ENCODE measurements at places on chromosomes 12 and 14.

DNA sequence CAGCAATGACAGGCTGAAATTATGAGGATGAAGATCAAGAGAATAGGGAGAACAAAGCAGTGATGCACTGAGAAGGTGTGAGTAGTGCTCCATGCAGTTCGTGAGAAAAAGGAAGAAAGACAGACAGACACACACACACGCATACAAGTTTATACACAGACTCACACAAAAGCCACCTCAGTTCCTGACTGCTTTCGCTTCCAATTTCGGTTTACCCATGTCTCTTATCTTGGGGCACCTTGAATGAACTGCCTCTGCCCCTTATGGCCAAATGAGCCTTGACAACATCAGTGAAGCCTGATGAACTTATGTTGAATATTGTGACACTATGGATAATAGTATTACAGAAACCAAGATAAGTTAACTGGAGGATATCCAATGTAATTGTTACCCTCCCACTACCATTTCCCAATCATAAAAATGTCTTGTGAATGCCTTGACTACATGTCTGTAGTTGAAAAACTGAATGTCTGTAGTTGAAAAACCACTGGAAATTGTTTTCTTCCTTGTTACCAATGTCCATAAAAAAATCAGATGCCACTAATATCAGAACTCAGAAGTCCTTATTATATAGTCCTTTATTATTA lies 380.4 kb upstream of the DDHD1 start:
- DNase-seq, result no peak

- peak; percentile 60 for DNase-seq
Measured at GRCh38 chr14:69708586-69709560, 58.1 kb upstream of the SRSF5 start.

DNA sequence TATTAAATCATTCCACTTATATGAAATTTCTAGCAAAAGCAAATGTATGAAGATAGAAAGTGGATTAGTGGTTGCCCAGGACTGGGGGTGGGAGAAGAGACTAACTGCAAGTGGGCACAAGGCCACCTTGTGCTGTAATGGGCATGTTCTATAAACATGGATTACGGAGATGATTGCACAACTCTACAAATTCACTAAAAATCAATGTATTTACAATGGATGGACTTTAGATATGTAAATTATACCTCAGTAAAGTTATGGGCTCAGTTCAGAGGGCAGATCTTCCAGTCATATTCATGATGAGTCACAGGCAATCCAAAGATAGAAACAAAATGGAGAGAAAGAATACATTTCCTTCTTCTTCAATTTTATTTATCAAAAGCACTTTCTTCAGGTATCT lies 173.9 kb downstream of the NDUFA12 start:
- no peak for DNase-seq

DNA sequence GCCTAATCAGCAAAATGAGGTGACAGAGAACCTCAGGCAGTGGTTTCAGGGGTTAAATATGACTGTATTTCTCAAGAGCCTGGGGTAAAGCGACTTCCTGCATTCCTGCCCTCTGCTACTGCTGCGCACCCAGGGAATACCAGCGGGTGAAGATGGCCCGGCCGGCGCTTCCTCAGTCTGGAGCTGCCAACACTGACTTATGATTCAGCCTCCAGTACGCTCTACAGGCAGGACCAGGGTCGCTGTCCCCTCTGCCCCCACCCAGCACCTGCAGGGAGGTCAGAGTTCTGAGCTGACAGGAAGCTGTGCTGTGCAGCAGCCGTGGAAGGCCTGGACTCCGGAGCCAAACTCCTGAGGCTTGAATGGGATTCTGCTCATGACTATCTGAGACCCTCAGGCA lies 127.9 kb downstream of the PIWIL1 start:
- DNase-seq, result no peak

- no peak for DNase-seq
Measured at GRCh38 chr14:80638620-80639515, 302.7 kb downstream of the CEP128 start.

DNA sequence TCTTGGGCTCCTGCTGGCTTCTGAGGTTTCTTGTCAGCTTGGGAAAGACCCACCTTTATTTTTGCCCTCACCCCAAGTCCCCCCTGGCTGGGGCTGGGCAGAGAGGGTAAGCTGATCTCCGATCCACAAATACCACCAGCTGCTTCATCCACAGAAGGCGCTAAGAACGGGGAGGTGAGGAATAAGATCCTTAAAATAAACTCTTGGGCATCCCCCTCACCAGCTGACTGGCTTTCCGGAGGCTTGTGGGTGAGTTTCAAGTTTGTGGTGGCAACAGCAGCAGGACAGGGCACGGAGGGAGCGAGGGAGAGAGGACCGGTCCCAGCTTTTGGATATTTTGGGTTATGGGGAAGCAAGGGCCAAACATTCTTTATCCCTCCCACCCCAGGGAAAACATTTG lies 20.8 kb upstream of the HSPB8 start:
- DNase-seq, result no peak

DNA sequence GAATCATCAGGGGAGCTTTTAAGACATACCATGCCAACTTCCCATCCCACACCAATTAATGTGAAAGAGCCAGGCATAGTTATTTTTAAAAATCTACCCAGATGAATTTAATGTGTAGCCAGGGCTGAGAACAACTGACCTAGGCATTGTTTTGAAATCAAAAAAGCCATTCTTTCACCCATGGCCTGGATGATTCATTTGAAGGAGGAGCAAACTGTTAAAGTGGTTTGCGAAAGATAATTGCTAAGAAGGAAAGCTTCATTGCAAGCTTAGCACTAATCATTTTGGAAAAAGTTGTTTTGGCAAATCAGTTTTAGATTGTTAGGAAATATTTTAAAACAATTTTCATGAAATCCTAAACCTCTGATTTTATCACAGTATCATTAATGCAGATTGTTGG lies 2.1 kb upstream of the GTSF1 start:
- DNase-seq, result no peak

- no peak for DNase-seq
Measured at GRCh38 chr14:39621223-39621622, 189.0 kb upstream of the FBXO33 start.

DNA sequence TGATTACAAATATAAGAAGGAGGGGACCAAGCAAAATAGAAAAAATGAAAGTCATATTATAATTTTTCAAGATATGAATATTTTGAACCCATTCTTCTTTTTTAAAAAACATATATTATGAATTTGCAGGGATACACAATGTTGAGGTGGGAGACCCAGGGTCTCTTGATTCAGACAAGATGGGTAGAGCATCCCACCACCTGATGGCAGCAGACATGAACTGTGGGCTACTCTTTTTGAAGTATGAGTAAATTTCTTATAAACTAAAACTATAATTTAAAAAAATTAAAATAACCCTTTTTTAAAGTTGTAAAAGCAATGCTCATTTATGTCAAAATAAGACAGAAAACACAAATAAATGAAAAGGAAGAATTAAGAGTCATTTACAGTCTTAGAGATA lies 202.7 kb upstream of the PRICKLE1 start:
- no peak for DNase-seq

GRCh38 chr14:94050231-94050880 lies 24.2 kb downstream of the OTUB2 start:
- no peak for DNase-seq
